Mesenchymal stem cell (in vitro differentiated cells and primary cell): ENCODE measurements at places on chromosomes 1 and 21.

DNA sequence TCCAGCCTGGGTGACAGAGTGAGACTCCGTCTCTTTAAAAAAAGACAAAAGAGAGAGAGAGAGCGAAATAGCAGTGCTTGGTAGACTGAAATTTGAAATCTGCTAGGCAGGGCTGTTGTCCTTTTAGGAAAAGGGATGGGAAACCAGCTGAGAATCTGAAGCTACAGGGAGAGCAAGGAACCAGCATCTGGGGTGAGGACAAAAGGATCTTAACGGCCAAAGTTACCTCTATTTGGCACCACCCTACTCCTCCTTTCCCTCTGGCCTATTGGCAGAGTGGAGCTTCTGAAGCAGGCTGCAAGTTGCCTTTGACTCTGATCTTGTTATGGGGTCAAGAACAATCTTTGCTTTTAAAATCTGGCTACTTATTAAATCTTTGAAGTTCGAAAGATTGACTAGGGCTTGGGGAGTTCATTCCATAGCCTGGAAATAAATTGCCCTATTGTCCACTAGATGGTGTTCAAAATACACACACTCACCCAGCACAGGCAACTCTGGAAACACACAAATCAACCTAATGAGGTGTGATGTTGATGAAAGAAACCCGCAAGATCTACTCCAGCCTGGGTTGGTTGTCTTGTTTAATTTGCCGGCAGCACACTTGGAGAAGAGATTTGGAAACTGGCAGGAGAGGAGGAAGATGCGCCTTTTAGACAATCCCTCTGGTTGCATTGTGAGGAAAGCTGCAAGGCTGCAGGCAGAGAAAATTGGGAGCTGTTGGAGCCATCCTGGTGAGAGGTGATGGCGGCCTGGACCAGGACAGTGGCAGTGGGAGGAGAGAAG lies 16.5 kb upstream of the PARP1 start:
- H3K27me3 ChIP-seq = peaks cover 7% of the 10 kb centered on the region
- H3K36me3 ChIP-seq = no peaks in the 10 kb centered on the region
- H3K4me3 ChIP-seq = no peak overlapping the region
- peak; percentile 32 for DNase-seq
- peaks cover 10% of the 10 kb centered on the region for H3K4me1 ChIP-seq

DNA sequence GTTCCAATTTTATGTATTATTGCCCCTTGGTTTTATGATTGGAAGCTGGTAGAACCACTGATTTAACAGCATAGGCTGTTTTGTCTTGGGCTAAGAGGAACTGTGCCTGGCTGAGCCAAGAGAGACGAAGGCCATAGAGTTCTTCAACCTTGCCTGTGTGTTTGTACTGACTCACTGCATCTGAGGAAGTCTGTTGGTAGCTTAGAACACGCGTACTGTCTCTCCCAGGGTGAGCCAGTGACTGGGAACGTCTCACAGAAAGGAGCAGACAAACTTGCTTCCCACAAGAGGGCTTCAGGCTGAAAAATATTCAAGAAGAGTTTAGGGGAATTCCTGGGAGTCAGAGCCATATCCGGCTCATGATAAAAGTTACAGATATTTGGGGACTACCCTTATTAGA lies 14.9 kb downstream of the TMEM51 start:
- no peak overlapping the region for H3K4me3 ChIP-seq
- peak overlapping the region; percentile 81 for H3K27ac ChIP-seq
- H3K27me3 ChIP-seq = no peaks in the 10 kb centered on the region
- H3K36me3 ChIP-seq = no peaks in the 10 kb centered on the region
- peaks cover 16% of the 10 kb centered on the region for H3K4me1 ChIP-seq
- DNase-seq = peak; percentile 98

DNA sequence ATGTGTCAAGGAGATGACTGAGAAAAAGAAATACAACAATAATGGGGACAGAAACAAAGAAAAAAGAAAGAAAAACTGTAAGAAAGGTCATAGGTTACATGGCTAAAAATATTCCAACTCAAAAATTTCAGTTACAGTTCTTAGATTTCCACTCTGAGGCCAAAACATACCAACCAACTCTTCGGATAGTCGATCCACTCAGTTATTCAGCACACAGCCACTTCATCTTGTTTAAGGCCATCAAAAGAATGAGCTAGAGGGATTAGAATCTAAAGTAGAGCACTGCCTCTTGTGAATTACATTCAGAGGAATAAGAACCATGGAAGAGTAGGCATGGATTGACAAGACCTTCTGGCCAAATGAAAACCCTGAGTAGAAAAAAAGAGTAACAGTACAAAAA lies 277.0 kb downstream of the MRPL39 start:
- H3K27ac ChIP-seq = no peak overlapping the region
- no peak for DNase-seq
- H3K36me3 ChIP-seq = no peaks in the 10 kb centered on the region
- H3K27me3 ChIP-seq = no peaks in the 10 kb centered on the region

DNA sequence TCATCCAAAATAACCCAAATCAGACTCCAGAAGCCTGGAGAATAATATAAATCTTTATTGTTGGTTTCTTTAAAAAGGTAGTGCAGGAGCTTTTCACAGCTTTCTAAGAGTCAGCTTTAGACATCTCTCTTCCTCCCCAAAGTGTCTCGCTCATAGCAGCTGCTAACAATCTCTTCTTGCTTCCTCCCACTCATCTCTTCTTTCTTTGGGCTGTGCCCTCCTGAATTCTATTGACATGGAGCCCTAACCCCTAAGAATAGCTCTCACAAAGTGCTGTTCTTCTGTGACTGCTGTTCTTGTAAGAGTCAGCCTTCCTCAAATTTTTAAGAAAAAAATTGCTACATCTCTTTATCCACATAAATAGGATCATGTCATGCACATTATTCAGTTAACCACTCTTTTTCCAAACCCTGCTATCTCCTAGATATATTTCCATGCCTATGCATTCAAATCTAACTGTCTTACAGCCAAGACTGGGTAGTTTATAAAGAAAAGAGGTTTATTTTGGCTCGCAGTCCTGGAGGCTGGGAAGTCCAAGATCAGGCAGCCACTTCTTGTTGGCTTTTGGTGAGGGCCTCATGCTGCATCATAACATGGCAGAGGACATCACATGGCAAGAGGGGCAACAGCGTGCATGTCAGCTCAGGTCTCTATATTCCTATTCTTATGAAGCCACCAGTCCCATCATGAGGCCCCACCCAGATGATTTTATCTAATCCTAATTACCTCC lies 301.0 kb upstream of the POU3F1 start:
- H3K36me3 ChIP-seq = no peaks in the 10 kb centered on the region
- H3K4me1 ChIP-seq = no peaks in the 10 kb centered on the region
- no peak overlapping the region for H3K4me3 ChIP-seq
- no peaks in the 10 kb centered on the region for H3K27me3 ChIP-seq

GRCh38 chr1:57683037-57683942 lies 259.4 kb upstream of the DAB1 start:
- no peak for DNase-seq
- no peak overlapping the region for H3K27ac ChIP-seq
- H3K4me3 ChIP-seq = no peak overlapping the region
- H3K4me1 ChIP-seq = no peaks in the 10 kb centered on the region
- no peaks in the 10 kb centered on the region for H3K27me3 ChIP-seq

GRCh38 chr1:116711263-116711840 lies 42.9 kb upstream of the CD2 start:
- no peak overlapping the region for H3K4me3 ChIP-seq
- H3K36me3 ChIP-seq = no peaks in the 10 kb centered on the region
- peaks cover 3% of the 10 kb centered on the region for H3K4me1 ChIP-seq
- no peak for DNase-seq
- H3K27me3 ChIP-seq = peaks cover 54% of the 10 kb centered on the region
- H3K27ac ChIP-seq = no peak overlapping the region

DNA sequence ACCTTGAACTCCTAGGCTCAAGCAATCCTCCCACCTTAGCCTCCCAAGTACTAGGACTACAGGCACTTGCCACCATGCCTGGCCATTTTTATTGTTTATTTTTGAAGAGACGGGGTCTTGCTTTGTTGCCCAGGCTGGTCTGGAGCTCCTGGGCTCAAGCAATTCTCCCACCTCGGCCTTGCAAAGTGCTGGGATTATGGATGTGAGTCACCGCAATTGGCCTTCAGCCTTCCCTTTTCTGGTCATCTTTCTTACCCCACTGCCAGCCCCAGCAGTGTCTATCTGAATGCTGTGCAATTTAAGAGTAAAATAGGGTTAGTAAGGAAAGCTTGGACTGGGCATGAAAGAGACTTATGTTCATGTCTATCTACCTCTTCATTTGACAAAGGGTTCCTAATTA lies 6.1 kb upstream of the KLF17 start:
- DNase-seq = no peak
- no peak overlapping the region for H3K4me3 ChIP-seq
- H3K27me3 ChIP-seq = peaks cover 5% of the 10 kb centered on the region
- H3K4me1 ChIP-seq = peaks cover 2% of the 10 kb centered on the region
- H3K36me3 ChIP-seq = no peaks in the 10 kb centered on the region
- H3K27ac ChIP-seq = no peak overlapping the region

- peaks cover 3% of the 10 kb centered on the region for H3K4me1 ChIP-seq
- no peak overlapping the region for H3K4me3 ChIP-seq
- no peaks in the 10 kb centered on the region for H3K36me3 ChIP-seq
- no peak for DNase-seq
- peaks cover 53% of the 10 kb centered on the region for H3K27me3 ChIP-seq
These were observed 87.0 kb downstream of the NMNAT2 start for GRCh38 chr1:183331091-183331742.
